AG04449 (cell line): ENCODE measurements at places on chromosomes 1 and 21.

- DNase-seq, result peak; percentile 79
Measured at GRCh38 chr1:158999316-159000069, 10.2 kb upstream of the IFI16 start.

- DNase-seq, result no peak
Measured at GRCh38 chr1:241829468-241829867, 18.5 kb upstream of the EXO1 start.

DNA sequence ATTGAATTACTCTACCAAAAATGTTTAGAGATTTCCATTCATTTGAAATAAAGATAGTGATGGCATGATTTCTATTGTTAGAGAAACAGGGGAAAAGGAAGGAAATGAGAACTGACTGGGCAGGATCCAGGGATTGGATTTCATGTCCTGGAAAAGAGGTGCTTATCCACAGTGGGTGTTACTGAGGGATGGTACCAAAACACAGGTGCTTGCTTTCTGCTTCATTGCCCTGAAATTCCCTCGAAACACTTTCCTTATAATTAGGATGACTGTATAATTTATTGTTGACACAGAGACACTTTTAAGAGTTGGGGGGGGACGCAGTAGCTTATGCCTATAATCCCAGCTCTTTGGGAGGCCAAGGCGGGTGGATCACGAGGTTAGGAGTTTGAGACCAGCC is 185.0 kb upstream of the KCNK2 start:
- DNase-seq, result no peak

GRCh38 chr1:207424570-207425131 is 29.5 kb upstream of the CR2 start:
- DNase-seq, result no peak

DNA sequence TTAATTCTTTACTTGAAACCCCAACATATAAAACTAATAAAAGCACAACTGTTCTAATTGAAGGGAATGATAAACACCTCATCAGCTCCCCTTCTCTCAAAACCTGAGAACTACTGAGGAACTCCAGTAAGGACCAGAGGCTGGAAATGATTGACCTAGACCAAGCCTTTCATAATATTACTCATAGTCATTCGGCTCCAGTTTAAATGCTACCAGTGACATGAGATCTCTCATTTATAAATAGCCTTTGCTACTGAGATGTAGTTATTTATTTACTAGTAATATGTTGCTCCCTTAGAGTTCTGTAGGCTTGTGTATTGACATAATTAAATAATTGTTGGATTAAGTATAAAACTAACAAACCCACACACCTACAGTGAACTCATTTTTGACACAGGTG is 209.8 kb upstream of the PRMT6 start:
- no peak for DNase-seq

DNA sequence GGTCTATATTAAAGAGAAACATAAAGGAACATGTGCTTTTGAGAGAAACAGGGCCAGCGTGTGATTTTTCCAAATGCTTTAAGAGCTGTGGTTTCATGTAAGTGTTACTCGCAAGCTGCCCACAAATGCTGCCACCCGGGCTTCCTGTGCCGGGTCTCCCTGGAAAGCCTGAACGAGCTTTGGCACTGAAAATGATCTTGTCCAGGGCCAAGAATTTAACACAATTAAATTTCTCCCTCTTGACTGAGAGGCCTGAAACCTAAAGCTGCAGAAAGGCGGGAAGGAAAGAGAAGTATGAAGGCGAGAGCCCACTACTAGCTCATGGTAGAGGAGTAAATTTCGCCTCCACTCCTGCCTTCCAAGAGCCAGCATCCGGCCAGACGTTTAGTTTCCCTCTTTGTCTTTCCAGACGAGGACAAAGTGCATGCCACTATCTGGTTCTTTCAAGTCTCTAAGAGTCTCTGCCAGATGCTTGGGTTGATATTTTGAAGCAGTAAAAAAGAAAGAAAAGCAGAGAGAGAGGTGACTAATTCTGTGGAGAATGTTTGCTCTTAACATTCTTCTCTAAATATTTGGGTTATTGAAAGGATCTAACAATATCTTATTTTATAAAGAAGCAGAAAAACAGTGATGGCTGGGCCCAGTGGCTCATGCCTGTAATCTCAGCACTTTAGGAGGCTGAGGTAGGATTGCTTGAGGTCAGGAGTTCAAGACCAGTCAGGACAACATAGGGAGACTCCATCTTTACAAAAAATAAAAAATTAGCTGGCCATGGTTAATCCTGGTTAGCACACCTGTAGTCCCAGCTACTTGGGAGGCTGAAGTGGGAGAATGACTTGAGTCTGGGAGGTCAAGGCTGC is 100.0 kb upstream of the HNRNPU start:
- DNase-seq, result peak; percentile 38
